Activated CD8-positive, alpha-beta memory T cell treated with anti-CD3 and anti-CD28 coated beads, Interleukin-2, amount 50 U/mL, for 4 hours (primary cell): ENCODE measurements at places on chromosomes 16 and 17.

DNA sequence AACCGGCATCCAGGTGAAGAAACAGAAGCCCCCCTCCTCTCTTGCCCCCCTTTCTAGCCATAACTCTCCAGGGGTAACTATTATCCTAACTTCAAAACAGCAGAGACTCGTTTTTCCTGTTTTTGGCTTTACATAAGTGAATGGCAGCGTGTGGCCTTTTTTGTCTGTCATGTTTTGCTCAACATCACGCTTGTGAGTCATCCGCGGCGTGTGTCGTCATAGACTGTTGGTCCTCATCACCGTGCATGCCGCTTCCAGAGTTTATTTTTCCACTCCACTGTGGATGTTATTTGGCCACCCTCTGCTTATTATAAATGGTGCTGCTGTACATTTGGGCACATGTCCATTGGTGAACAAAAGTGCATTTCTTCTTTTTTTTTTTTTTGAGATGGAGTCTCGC is 52.6 kb downstream of the ERN1 start:
- no peak for DNase-seq

DNA sequence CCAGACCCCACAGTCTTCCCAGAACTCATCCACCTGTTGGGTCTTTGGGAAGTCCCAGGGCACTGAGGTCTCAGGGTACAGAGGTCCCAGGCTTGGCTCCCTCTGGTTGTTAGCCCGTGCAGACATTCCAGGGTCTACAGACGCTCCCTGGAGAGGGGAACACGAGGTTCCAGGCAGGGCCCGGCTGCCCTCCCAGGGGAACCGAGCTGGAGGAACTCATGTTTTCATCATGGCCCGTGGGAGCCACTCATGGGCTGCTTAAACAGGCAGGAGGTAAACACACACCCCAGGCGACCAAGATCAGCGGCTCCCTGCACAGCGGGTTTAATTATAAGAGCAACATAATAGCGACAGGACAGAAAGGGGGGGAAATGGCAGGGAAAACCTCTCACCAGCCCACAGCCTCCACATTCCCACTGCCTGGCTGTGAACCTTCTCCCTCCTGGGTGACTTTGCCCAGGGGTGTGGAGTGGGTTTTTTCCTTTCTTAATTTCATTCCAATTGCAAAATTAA is 36.5 kb downstream of the TRARG1 start:
- no peak for DNase-seq

DNA sequence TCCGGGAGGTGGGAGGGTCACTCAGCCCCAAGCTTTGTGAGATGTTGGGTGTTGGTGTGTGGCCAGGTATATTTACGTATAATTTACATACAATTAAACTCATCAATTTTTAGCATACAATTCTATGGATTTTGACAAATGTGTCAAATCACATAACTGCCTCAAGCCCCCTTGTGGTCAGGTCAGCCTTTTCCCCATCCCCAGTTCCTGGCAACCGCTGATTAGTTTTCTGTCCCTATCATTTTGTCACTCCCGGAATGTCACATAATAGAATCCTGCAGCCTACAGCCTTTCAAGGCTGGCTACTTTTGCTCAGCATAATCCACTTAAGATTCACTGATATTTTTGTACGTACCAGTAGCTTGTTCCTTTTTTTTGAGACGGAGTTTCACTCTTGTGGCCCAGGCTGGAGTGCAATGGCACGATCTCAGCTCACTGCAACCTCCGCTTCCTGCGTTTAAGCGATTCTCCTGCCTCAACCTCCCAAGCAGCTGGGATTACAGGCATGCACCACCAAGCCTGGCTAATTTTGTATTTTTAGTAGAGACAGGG is 19.3 kb upstream of the RAI1 start:
- no peak for DNase-seq

DNA sequence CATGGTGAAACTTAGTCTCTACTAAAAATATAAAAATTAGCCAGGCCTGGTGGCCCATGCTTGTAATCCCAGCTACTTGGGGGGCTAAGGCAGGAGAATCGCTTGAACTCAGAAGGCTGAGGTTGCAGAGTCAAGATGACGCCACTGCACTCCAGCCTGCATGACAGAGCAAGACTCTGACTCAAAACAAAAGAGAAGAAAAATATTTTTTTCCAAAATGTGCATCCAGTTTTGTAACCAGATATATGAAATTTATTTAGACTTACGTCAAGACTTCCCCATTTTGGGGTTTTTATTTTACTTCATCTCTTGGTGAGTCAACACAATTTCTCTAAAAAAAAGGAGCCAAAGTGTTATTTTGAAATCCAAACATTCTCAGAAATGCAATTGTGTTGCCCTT is 5.5 kb upstream of the TM4SF5 start:
- DNase-seq = no peak

DNA sequence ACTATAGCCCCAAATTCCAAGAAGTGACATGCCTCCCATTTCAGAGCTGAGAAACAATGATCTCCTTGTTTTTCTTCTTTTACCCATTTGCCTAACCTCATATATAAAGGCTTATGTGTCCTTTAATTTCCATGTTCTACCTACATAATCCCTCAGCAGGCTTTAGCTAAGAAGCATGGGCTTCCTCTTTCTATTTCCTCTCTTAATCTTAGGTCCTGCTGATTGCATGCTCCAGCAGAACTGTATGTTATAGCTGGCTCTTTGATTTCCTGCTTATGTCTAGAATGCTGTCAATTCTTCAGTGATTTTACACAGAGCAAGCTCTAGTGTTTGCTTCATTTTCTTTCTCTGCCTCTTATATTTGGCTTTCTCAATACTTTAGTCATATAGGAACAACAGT is 151.7 kb upstream of the COX10 start:
- no peak for DNase-seq

DNA sequence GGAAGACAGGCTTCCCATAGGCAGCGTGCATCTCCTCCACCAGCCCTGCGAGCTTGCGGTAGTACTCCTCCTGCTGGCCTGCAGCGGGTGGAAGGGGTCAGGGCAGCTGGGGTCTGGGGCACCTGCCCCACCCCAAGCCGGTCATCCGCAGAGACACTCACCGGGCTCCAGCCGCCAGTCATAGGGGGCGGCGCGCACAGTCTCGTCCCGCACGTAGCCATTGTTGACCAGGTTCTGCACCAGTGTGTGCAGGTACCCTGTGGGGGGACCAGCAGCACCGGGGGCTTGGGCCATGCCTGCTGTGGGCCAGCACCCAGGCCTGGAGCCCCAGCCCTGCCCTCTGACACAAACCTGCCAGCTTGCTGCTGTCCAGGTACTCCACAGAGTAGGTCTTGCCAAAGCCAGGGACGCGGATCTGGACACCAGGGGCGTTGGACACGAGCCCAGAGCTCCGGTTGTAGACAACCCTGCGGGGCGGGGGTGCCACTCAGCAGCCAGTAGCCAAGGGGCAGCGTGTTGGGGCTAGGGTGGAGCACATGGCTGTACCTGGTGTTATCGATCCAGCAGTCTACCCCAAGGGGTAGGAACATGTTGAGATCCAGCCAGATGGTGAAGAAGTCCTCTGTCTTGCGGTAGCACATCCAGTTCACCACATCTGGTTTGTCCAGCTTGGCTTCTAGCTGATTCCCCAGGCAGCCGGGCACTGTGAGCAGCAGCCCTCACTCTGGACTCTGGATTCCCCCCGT is 1.2 kb downstream of the LCAT start:
- no peak for DNase-seq

GRCh38 chr17:57880086-57880456 is 30.2 kb upstream of the MRPS23 start:
- no peak for DNase-seq

DNA sequence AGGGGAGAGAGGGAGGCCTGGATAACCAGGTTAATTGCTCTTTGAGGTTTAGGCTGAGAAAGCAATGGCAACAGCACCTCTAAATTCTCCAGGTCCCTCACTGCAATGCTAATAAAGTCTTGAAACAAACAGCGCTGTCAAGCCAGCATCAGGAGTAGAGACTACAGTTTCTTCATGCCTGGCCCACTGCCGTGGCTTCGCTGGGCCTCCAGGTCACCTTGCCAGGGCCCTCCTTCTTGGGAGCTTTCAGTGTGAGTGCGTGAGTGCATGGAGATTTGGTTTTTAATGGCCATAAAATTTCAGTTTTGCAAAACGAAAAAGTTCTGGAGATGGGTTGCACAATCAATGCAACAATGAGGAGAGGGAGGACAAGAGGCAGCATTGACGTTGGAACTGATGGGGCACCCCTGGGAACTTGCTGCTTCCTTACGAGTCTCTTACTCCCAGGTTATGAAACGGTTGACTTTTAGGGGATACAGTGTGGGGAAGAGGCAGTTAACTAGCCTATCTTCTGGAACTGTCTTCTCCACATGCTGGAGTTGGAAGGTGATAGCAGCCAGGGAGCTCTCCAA is 229.4 kb downstream of the XYLT1 start:
- no peak for DNase-seq

DNA sequence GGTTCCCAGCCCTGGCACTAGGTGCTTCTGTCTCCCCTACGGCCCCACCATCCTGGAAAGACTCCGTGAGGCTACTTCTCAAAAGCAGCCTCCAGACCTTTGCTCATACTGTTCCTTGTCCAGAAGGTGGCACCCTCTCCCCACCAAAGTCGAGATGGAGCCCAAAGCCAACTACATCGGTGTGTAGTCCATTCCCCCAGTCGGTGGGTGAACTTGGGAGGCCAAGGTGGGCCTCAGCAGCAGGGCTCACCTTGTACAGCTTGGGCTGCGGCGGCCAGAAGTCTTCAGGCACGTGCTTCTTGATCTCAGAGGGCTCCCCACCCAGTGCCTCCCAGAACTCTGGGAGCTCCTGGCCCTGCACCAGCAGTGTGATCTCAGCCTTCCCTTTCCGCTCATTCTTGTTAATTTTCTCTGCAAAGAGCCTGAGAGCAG is 10.2 kb downstream of the FLII start:
- peak; percentile 68 for DNase-seq

DNA sequence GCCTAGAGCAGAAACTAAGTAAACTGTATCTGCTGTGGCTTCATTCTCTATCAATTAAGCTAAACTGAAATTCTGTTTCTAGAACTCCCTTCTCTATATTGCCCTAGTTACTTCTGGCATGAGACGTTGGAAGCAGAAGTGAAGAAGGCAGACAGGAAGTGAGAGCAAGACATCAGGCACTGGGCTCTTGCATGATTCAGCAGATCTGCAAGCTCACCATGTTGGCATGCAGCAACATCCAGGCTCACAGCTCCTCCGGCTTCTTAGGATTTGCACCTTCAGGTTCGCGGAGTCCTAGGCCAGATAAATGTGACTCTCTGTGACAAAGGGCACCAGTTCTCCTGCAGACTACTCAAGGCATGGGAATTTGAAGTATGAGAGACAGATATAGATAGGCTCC is 148.3 kb downstream of the CDH8 start:
- DNase-seq = no peak

DNA sequence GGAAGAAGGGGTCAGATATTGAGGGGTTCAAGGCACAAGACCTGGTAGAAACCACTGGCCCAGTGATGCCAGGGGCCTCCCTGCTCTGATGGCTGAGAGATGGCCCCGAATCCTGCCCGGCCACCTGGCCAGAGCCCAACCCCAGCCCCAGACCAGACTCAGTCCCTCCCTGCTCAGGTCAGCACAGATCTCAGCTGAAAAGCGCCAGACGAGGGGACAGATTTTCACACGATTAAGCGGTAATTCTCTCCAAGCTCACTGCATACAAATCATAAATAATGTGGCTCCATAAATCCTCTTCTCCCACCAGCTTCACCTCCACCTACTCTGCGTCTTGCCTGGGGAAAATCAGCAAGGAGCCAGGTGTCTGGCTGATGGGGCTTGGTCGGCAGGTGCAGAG is 57.1 kb downstream of the ENGASE start:
- no peak for DNase-seq

DNA sequence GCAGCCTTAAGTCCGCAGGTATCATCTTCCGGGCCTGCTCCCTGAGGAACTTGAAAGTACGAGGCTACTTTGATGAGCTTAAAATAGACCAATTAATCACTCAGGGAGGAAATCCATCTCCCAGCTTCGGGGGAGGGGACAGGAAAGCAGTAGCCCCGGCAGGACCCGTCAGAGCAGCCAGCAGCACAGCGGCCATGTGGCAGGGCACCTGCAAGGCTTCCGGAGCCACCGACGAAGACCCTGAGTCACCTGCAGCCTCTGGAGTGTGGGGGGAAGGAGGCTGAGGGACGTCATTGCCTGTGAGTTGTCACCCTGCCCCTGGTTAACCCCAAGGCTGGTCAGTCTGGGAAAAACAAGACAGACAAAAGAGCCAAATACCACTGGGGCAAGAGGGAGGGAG is 4.4 kb upstream of the CYB561 start:
- DNase-seq = peak; percentile 42

GRCh38 chr17:35809855-35810461 is 674 bp downstream of the TAF15 start:
- no peak for DNase-seq

GRCh38 chr17:78532922-78533640 is 44.1 kb downstream of the DNAH17 start:
- DNase-seq = no peak

- DNase-seq = no peak
Observed at GRCh38 chr17:2235792-2236366, 67.7 kb downstream of the SMG6 start.

GRCh38 chr17:10613775-10614513 is 43.2 kb downstream of the MYH3 start:
- DNase-seq = no peak

GRCh38 chr16:83354015-83354414 is 453.8 kb upstream of the HSBP1 start:
- no peak for DNase-seq

GRCh38 chr16:19936441-19936840 is 51.8 kb upstream of the GPRC5B start:
- DNase-seq = no peak

DNA sequence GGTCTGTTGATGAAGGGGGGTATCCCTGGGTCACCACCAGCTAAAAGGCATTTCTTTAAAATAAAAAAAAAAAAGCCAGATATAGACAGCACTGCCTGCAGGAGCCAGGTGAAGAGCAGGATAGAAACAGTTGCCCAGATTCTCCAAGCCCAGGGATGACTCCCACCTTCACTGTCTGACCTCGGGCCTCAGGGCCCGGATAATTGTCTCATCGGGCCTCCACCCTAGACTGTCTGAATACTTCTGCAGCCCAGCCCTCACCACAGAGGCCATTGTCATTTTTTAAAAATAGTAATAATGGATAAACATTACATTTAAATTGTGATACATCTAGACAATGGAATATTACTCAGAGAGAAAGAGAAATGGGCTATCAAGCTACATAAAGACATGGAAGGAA is 92.8 kb upstream of the TNRC6C start:
- no peak for DNase-seq
